Hippocampal formation (tissue), 2 donors: ENCODE measurements at places on chromosomes 2 and 18.
A peak's percentile ranks its signal among the peaks of the same experiment; 100 is the strongest.

DNA sequence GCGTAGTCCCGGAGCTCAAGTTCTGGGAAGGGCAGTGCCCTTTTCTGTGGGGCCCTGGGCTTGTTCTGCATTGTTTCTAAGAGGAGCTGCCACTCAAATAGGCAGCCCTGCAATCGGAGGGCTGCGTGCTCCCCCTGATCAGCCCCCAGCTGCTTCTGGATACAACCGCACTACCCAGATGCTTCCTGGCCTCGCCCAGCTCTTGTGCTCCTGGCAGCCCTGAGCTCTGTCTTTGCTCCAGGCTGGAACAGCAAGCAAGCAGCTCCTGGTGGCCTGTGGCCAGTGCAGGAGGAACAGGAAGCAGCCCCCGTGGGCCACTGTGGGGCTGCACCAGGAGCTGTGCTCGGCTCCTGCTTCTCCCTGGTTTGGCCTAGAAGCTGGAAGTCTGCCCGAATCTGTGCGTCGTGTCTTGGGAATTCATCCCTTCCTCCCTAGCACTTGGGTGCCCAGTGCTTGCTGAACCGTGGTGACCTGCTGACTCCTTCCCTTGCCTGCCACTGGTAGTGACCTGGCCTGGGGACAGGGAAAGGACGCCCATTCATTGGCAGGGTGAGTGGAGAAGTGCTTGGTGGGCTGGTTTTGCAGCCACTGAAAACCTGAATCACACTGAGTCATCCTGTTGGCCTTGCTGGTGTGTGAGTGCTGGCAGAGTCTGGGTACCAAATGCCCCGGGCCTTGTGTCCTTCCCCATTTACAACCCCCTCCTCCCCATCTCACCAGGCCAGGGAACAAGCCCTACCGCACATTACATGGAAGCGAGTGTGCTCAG is 27.3 kb upstream of the NTSR2 start:
- no peak for DNase-seq

GRCh38 chr18:79587226-79587741 is 92.3 kb upstream of the CTDP1 start:
- DNase-seq, result no peak

DNA sequence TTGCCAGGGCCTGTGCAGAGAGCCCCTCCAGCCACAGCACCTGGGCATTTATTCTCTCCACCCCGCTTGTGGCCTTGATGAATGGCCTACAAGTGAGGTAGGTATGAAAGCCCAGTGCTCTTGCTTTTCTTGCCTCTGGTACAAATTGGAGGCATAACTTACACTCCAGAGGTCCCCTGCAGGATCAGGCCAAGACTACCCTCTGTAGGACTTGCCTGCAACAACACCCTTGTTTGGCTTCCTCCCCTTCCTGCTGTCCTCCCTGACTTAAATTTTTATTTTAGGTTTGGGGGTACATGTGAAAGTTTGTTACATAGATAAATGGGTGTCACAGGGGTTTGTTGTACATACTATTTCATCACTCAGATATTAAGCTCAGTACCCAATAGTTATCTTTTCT is 95.7 kb downstream of the CDC42EP3 start:
- no peak for DNase-seq

GRCh38 chr2:241265506-241265905 is 50.0 kb downstream of the HDLBP start:
- no peak for DNase-seq

DNA sequence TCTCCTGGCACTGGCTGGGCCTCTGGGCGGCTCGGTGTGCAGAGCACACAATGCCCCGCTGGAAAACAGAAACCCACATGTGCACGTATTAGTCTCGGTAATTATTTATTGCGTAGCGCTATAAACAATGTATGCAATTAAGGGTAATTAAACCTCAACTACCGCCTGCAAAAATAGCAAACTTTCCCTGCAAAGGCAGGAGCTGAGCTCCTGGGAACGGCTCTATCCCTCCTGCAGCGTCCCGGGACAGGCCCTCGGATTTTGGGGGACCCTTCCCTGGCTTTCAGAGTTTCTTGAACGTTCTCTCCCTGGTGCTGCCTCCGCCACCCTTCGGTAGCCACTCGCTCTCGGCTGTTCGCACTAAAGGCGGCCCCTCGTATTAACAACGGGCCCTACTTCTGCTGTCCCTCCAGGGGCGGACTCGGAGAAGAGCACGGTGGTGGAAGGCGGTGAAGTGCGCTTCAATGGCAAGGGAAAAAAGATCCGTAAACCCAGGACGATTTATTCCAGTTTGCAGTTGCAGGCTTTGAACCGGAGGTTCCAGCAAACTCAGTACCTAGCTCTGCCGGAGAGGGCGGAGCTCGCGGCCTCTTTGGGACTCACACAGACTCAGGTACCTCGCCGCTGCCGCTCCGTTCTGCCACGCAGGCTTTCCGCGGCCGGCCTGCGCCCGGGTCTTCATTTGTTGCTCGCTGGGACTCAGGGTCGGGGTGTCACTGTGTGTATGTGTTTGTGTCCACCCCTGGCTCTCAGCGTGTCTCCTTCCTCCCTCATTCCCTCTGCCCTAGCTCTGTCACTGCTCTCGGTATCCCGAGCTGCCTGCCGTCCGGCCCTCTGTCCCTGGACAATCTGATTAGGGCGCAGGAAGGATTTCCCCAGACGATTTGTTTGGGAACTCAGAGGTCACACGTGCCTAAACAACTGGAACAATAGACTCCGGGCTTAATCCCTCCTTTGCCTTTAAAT is 1.2 kb downstream of the DLX1 start:
- no peak for DNase-seq

DNA sequence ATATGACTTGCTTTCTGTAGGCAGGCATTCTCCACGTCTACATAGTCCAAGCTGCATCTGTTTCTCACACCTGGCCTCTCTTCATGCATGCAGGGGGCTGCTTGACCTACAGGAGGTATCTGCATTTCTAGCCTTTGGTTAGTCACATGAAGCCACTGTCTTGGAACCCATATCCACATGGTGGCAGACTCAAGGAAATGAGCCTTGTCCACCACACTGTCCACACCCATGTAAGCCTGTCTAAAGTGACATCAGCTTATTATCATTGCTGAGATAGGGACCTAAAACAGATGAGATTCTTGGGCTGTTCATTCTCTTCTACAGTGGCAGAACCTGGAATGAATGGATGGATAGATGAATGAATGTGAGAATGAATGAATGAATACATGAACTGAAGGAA is 160.4 kb downstream of the DOCK10 start:
- DNase-seq, result no peak

DNA sequence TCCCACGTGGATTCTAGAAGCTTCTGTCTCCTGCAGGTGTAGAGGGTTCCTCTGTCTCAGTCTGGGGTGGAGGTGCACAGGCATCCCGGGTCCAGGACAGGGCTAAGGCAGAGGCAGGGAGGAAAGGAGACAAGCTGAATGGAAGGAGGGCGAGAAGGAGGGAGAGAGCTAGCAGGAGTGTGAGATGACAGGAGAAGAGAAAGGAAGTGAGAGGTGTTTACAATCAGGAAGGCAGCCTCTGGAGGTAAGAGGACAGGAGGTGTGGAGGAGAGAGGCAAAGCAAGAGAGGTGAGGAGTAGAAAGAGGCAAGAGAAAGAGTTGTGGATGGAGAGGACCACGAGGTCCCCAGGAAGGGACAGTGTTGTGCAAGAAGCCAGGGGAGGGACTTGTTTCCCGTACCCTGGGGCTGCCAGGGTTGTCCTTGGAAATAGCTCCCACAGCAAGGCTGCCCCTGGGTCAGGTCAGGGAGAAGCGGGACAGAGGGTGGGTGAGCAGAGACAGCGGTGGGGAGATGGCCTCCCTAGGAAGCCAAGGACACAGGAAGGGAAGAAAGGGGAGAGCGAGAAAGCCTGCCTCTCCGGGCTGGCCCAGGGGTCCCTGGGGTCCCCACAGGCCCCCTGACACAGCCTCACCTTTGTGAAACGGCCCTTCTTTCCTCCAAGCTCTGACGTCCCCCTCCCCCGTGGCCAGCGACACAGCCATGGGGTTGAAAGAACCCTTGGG is 136.9 kb downstream of the CYP26B1 start:
- DNase-seq, result no peak

DNA sequence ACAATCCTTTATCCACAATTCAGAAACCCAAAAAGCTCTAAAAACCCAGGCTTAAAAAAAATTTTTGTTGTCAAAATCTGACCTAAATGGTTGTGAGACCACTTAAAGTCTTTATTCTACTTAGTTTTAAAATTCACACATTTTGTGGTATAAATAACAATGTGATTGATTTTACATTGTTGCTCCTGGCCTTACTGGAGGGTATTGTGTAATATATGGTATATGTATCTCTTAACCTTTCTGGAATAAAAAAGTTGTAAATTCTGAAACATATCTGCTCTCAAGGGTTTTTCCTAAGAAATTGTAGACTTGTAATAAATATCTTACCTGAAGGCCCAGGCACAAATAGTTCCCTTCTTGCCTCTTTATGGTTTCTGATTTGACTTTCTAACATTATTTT is 73.3 kb upstream of the PNPT1 start:
- no peak for DNase-seq

- DNase-seq, result no peak
Measured at GRCh38 chr2:33512112-33512511, 35.7 kb downstream of the RASGRP3 start.

GRCh38 chr2:166090908-166091307 is 36.9 kb downstream of the SCN1A start:
- DNase-seq, result peak; percentile 9

DNA sequence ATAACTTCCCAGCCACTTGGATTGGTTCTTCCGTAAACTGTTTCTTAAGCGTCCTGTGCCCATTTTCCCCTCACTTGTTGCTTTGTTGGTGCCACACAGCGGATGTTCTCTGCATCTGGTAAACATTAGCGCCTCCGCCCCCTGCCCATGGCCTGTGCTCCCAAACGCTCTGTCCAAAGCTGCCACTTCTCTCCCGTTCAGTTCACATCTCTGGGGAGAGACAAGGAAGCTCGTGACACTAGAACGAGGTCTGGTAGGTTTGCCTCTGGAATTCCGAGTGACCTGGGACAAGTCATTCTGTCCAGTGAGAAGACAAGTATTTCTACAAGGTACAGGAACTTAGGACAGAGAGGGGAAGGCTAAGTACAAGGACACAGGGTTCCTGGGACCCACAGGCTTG is 9.4 kb downstream of the COPS9 start:
- DNase-seq, result no peak

- no peak for DNase-seq
Measured at GRCh38 chr2:96325041-96325883, at the start of gene ITPRIPL1. TSS of gene ITPRIPL1 (plus strand) at chr2:96325317. CDS start at chr2:96325840, 523 bp downstream.

- no peak for DNase-seq
Measured at GRCh38 chr2:134142341-134142738, 111.5 kb upstream of the MGAT5 start.
